ENCODE measurements at places on chromosomes 5 and 9. TPM values are rescaled to one million over a fixed set of nuclear protein-coding genes. Genes with fewer than 3 reads are reported as not detected.

DNA sequence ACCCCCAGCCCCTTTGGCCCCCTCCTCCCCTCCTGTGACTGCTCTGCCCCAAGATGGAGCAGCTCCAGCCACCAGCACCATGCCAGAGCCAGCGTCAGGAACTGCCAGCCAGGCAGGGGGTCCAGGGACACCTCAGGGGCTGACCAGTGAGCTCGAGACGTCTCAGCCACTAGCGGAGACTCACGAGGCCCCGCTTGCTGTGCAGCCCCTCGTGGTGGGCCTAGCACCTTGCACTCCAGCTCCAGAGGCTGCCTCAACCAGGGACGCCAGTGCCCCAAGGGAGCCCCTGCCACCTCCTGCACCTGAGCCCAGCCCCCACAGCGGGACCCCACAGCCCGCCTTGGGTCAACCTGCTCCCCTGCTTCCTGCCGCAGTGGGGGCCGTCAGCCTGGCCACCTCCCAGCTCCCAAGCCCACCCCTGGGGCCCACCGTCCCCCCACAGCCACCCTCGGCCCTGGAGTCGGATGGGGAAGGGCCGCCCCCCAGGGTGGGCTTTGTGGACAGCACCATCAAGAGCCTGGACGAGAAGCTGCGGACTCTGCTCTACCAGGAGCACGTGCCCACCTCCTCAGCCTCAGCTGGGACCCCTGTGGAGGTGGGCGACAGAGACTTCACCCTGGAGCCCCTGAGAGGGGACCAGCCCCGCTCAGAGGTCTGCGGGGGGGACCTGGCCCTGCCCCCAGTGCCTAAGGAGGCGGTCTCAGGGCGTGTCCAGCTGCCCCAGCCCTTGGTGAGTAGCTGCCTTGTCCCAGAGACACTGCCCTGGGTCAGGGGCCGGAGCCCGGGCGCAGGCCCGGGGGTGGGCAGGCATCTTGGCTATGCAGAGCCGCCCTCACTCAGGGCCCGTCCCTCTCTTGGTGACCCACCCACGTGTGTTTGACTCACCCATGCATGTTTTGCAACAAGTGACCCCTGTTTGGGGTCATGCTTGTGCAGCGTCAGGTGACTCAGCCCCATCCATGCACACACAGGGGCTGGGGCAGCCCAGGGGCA is 105.2 kb downstream of the WNK2 start:
- no peak for DNase-seq

- no peak for DNase-seq
Observed at GRCh38 chr5:96180684-96181435, 219.2 kb upstream of the ELL2 start.

The BTNL8 gene
- not detected for polyA plus RNA-seq

- no peak for DNase-seq
Observed at GRCh38 chr5:54180630-54181031, 129.7 kb downstream of the ARL15 start.

The RMRP gene
- not detected for polyA plus RNA-seq

The DMRT3 gene
- not detected for polyA plus RNA-seq

GRCh38 chr5:107265193-107265592 is 405.5 kb downstream of the EFNA5 start:
- no peak for DNase-seq

GRCh38 chr9:134595014-134595413 is 46.6 kb upstream of the COL5A1 start:
- DNase-seq = no peak

The EGFL7 gene
- polyA plus RNA-seq = 13.1 TPM

GRCh38 chr5:160399402-160400353 is at the start of gene FAM200C:
TSS of gene FAM200C (minus strand) at chr5:160400054. CDS start at chr5:160395490, 4,564 bp downstream.
- DNase-seq = peak; percentile 96

DNA sequence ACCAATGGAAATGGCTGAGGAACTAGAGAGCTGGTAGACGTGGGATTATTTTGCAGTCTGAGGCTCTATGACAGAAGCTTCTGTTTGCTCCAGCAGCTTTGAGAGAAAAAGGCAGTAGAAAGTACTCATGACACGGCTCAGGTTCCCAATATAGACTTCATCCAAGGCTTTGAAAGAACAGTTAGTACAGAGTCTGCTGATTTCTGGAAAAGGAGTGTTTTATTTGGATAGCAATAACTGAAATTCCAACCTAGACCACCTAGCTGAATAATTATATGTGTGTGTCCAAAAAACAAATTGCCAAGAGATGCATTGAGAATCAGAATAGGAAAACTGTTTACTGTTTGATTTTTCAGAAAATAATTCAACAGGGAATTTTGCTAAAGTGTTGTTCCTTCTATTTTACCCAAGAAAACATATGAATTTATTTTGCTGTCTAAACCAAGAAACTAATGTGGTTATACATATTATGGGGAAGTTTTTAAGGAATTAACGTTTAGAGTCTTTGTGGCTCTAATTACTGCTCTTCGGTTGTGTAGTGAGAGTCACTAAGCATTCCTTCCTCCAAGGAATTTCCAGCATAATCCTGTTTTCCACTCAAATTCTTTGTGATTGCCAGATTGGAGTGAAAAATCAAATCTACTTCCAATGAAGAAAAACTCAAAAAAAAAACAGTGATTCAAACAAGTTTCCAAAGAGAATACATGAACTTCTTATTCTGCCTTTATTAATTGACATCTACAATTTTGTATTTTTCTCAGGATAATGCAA is 18.1 kb upstream of the MTX3 start:
- no peak for DNase-seq

The DPH7 gene
- 9.9 TPM for polyA plus RNA-seq

GRCh38 chr9:98795970-98796363 is 388 bp downstream of the ANKS6 start:
- peak; percentile 81 for DNase-seq

The SLCO6A1 gene
- polyA plus RNA-seq = not detected

DNA sequence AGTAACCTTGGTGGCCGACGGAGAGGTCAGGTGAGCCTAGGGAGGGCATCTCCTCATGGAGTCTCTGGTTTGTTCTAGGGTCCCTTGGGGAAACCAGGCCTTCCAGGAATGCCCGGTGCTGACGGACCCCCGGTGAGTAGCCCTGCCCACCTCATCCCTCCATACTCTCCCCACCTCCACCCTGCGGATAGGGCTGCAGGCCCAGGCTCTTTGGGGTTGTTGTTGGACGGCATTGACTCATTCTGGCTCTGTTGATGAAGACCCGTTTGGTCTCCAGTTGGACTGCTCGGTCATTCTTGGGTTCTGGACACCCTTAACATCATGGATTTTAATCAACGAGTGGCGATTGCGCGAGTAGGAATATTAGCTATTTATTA is 112.3 kb upstream of the FCN2 start:
- no peak for DNase-seq

GRCh38 chr9:25857147-25857546 is 178.9 kb upstream of the TUSC1 start:
- no peak for DNase-seq

GRCh38 chr5:73218552-73219171 is 45.7 kb downstream of the TMEM174 start:
- no peak for DNase-seq
